Coronary artery (tissue), 2 donors: ENCODE measurements at places on chromosomes 12 and 14.

- no peak for DNase-seq
These were observed 1.5 kb downstream of the PRKCH start for GRCh38 chr14:61322799-61323290.

- DNase-seq, result no peak
These were observed 498.5 kb downstream of the TMTC2 start for GRCh38 chr12:83185241-83185640.

- no peak for DNase-seq
These were observed 27.0 kb upstream of the FOXN3 start for GRCh38 chr14:89444044-89444443.

GRCh38 chr14:98189511-98189910, 1082.5 kb downstream of the BCL11B start:
- no peak for DNase-seq

DNA sequence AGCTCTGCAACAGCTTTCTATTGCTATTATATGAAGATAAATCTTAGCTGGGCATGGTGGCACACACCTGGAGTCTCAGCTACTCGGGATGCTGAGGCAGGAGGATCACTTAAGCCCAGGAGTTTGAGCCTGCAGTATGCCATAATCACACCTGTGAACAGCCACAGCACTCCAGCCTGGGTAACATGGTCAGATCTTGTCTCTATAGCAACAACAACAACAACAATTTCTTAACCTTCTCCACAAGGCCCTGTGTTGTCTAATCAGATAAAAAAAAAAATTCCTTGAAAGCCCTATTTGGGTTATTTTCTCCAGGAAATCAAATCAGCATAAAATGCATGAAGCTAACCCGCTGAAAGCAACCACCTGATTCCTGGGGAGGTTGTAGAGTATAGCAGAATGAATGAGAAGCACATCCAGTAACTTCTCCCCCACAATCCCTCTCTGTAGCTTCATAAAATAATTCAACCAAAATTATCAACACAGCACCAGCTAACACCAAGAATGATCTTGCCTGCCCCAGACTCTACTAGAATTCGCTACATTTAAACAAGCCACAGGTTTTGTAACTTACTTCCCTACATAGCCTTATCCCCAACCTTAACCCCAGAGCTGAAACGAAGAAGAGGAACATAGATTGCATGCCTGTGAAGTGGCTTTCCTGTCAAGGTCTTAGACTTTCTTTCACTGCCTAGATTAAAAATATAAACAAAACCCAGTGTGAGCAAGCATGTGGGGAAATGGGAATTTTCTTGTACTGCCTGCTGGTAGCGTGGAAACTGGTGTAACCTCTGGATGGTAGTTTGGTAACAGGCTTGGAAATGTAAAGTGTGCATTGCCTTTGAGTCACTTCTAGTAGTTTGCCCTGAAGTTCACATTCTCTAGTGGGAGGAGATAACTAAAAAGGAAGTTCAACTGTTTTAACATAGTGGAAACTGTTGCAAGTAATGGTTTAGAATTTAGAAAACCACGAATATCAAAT, 6.0 kb upstream of the STK38L start:
- no peak for DNase-seq

- DNase-seq, result no peak
These were observed 358.2 kb downstream of the DIO2 start for GRCh38 chr14:79852950-79853744.

- no peak for DNase-seq
These were observed 234.2 kb upstream of the FBXO33 start for GRCh38 chr14:39666386-39666785.

GRCh38 chr14:38837343-38838048, 265.5 kb downstream of the SEC23A start:
- no peak for DNase-seq

DNA sequence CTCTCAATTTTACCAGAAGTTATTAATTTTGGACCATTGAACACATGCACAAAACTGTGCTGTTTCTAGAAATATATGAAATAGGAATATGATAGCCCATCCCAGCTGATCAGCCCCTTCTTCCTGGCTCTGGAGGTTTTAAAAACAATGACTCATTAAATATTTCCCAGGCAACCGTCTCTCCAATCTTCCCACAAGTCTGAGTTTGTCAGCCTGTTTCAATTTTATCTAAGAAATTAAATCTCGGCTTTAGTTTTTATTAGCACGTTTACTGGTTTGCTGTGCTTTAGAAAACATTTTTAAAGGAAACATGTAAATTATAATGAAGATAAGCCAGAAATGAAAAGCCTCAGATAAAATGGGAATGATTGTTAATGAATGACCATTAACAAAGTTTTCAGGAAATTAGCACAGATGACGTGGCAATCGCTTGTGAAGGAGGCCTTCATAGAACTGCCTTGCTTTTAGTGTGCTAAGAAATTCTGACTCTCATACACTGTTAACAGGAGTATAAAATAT, 89.3 kb upstream of the RAP1B start:
- no peak for DNase-seq

- DNase-seq, result peak; percentile 24
These were observed 26.1 kb upstream of the PPP2R5C start for GRCh38 chr14:101735453-101735852.

DNA sequence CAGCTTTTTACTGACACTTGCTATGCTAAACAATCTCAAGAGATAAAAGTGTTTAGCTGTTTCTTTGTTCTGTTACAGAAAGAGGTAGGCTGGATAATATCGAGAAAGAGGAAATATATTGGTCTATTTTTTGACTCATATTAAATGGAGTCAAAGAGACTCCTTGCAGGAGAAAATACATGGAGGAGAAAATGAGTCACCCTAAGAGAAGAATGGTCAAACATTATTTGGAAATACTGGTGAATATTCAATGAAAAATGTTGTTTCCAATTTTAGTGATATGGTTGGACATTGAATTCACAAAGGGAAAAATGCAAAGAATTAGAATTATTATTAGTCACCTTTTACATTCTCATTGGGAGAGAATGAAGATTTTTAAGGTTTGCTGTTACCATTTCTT, 3.2 kb downstream of the KCNJ8 start:
- no peak for DNase-seq

- DNase-seq, result no peak
These were observed 465.2 kb downstream of the LRIG3 start for GRCh38 chr12:58455136-58455535.

GRCh38 chr14:93274055-93274806, 58.6 kb downstream of the BTBD7 start:
- no peak for DNase-seq

GRCh38 chr12:27627123-27627852, 69.0 kb upstream of the REP15 start:
- DNase-seq, result no peak

GRCh38 chr14:101603096-101603495, 41.8 kb downstream of the DIO3 start:
- DNase-seq, result peak; percentile 59

- no peak for DNase-seq
These were observed 83.5 kb downstream of the SLC25A47 start for GRCh38 chr14:100406505-100407131.

DNA sequence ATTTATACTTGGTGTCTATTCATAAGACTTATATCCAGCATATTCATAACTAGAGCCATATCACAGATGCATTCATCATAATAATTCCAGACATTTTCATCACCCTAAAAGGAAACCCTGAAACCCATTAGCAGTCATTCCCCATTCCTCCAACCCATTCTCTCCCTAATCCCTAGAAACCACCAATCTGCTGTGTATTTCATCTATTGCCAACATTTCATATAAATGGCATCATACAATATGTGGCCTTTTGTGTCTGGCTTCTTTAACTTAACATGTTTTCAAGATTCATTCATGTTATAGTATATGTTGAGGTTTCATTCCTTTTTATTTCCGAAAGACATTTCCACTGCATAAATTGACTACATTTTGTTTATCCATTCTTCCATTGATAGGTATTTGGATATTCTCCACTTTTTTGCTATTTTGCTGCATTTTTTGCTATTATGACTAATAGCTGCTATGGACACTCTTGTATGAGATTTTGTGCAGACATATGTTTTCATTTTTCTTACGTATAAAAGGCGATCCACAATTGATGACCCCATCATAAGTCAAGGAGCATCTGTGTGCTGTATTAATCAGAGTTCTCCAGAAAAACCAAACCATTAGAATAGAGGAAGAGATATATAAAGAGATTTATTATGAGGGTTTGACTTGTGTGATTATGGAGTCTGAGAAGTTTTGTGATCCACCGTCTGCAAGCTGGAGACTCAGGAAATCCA, 5.1 kb upstream of the OAS2 start:
- no peak for DNase-seq

- no peak for DNase-seq
These were observed 133.8 kb upstream of the CPM start for GRCh38 chr12:69066492-69067373.
